Common myeloid progenitor, CD34-positive (primary cell): ENCODE measurements at places on chromosomes 12 and 14.

- no peak for DNase-seq
These were observed 20.7 kb downstream of the KRT76 start for GRCh38 chr12:52756281-52756960.

DNA sequence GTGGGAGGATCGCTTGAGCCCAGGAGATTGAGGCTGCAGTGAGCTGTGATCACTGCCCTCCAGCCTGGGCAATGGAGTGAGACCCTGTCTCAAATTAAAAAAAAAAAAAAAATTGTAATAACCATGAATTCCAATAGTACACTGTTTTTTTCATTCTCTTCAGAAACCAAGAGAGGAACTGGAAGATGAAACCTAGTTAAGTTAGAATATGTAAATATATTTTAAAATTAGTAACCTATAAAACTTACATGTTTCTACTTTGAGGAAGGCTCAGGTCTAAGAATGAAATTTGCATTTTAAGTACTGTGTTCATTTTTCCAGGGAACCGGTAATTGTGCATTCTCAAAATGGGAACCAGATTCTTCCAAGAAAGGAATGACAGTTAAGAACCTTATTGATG, 18.8 kb downstream of the KNTC1 start:
- DNase-seq, result no peak

DNA sequence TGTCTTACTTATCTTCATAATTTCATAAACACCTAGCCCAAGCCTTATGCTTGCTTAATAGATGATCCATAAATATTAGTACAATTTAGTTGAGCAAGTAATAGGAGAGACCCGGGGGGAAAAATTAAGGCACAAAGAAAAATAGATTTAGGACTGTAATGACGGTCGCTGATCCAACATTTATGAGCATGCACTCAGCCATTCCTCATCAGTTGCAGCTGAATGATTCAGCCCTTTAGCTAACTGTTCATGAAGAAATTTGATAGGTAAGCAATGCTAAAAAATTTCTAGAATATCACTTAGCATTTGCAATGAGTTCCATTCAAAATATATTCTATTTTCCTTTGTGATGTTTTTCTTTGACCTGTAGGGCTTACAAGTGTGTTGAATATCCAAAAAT, 163.2 kb downstream of the PTPRO start:
- DNase-seq, result no peak

DNA sequence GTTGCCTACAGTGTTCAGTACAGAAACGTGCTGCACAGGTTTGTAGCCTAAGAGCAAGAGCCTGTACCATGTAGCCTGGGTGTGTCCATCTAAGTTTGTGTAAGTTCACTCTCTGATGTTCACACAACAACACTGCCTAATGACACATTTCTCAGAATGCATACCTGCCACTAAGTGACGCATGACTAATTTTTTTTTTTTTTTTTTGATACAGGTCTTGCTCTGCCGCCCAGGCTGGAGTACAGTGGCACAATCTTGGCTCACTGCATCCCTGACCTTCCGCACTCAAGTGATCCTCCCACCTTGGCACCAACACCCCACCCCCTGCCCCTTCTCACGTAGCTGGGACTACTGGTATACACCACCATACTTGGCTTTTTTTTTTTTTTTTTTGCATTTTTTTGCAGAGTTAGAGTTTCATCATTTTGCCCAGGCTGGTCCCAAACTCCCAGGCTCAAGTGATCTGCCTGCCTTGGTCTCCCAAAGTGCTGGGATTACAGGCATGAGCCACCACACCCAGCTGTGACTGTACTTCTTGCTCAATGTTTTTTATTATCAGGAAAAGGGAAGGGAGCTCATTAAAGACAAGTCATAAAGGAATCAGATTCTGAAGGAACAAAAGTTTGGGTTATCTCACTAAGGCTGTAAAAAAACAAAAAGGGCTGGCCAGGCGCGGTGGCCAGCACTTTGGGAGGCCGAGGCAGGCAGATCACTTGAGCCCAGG, 10.0 kb upstream of the CDC42BPB start:
- DNase-seq, result no peak

DNA sequence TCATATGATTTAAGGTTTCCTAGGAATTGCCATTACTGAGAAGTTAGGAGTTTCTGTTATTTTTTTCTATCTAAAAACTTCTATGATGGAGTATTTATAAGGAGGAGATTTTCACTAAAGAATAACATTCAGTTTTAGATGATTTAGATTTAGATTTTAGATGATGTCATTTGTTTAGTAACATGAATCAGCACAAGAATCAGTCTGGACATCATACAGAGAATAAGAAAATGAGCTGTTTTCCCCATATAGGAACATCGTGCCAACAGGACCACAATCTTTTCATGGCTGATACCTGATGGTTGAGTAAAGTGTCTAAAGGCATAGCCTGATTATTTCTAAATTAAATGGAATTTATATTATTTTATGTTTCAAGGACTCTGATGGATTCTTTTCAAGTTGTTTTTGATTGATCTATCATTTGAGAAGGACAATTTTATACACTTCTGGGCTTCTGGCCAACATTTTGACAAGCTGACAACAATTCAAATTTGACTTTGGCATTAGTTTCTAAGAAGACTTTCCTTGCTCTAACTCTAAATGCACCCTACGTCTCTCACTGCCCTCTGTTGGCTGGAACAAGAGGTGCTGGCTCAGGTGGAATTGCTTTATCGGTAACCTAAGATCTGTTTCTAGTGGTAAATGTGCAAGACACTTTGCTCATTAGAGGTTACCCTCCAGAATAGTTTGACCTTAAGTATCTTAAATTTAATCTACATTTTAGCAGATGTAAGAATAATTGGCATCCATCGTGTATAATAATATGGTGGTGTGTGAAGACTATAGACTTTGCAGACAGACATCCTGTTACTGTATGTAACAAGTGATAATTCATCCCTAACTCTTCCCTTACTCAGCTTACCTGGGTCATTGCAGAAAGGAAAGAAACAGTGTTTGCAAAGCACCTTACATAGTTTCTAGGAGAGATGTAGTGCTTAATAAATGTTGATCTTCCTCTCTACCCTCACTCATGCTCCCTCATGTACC, 42.8 kb upstream of the CPSF6 start:
- DNase-seq, result no peak

- no peak for DNase-seq
These were observed 48.7 kb downstream of the RASSF3 start for GRCh38 chr12:64658892-64659481.

DNA sequence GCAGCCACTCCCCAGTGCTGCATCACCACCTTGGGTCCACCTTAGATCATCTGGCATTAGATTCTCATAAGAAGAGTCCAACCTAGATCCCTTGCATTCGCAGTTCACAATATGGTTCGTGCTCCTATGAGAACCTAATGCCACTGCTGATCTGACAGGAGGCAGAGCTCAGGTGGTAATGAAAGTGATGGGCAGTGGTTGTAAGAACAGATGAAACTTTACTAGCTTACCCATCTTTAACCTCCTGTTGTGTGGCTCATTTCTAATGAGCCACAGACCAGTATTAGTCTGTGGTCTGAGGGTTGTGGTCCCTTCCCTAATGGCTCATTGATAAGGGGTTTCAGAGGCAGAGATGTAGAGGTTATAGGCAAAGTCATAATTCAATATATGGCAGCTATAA, 615.9 kb upstream of the MIS18BP1 start:
- DNase-seq, result no peak

GRCh38 chr12:96157427-96157826, 36.7 kb upstream of the ELK3 start:
- DNase-seq, result no peak

DNA sequence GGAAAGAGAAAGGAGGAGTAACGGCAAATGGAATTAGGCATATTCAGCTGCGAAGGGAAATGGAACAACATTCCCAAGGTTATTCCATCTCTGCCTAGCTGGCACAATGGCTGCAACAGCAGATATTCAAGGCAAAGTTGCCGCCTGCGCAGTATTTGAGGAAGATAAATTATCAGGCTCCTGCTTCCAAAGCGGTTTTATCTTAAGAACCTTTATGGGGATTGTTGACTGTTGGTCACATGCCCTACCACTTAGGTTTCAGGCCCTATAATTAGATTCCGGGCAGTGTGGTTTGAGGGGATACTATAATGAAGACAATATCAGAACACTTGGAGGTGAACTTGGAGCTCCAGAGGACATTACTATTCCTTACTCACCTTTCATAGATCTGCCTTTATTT, 99.7 kb downstream of the FGD4 start:
- DNase-seq, result no peak

GRCh38 chr12:76462668-76463224, 96.8 kb downstream of the OSBPL8 start:
- DNase-seq, result no peak

DNA sequence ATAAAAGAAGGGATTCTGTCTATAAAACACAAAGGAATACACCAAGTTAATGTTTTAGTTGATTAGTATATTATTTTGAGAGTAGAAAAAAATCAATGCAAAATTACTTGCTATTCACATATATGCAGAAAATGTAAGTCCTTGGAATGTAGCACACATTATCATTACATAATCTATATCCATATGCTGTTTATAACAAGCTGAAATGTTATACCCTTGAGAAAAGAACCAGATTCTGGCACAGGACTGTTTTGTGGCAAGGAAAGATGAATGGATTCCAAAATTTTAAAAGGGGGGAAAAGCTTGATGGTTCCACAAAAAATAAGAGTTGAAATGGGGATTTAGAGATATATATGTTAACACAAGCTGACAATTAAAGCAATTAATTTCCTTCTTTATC, 153.6 kb downstream of the MSRB3 start:
- no peak for DNase-seq

GRCh38 chr12:75289753-75290152, 40.4 kb downstream of the CAPS2 start:
- DNase-seq, result peak; percentile 31

GRCh38 chr12:62637679-62638078, 171.1 kb downstream of the MON2 start:
- DNase-seq, result no peak

GRCh38 chr14:51609955-51610283, 41.8 kb upstream of the FRMD6 start:
- DNase-seq, result no peak

GRCh38 chr12:120066341-120066740, 50.2 kb downstream of the RAB35 start:
- DNase-seq, result no peak

DNA sequence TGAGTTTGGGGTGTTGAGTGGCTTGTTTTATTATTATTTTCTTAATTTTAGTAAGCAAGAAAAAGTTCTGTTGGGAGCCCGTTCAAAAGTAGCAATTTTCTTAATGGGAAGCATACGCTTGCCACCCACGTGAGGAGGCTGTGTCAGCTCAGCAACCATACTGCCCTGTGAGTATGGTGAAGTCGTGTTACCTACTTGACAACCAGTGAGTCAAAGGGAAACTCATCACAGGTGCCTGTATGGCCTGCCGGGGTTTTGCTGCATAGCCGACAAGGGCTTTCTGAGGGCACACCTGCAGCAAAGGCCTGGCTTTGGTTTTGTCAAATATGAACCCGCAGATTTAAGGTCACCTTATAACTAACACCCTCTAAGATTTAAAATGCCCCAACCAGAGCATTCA, 31.1 kb downstream of the PITPNM2 start:
- DNase-seq, result no peak

GRCh38 chr12:87405918-87406317, 623.3 kb downstream of the C12orf50 start:
- no peak for DNase-seq

DNA sequence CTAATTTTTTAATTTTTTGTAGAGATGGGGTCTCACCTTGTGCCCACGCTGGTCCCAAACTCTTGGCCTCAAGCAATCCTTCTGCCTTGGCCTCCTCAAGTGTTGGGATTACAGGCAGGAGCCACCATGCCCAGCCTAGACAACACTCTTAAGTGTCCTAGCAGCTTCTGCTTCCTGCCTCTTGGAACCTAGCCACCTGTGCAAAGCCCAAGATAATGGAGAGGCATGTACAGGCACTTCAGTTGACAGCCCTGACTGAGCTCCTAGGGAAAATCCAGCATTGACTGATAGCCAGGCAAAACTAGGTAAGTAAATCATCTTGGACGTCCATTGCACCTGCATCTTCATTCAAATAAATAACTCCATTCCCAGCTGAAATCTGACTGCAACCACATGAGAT, 15.5 kb downstream of the COX14 start:
- no peak for DNase-seq

GRCh38 chr12:49655595-49656236, 32.4 kb downstream of the PRPF40B start:
- no peak for DNase-seq

DNA sequence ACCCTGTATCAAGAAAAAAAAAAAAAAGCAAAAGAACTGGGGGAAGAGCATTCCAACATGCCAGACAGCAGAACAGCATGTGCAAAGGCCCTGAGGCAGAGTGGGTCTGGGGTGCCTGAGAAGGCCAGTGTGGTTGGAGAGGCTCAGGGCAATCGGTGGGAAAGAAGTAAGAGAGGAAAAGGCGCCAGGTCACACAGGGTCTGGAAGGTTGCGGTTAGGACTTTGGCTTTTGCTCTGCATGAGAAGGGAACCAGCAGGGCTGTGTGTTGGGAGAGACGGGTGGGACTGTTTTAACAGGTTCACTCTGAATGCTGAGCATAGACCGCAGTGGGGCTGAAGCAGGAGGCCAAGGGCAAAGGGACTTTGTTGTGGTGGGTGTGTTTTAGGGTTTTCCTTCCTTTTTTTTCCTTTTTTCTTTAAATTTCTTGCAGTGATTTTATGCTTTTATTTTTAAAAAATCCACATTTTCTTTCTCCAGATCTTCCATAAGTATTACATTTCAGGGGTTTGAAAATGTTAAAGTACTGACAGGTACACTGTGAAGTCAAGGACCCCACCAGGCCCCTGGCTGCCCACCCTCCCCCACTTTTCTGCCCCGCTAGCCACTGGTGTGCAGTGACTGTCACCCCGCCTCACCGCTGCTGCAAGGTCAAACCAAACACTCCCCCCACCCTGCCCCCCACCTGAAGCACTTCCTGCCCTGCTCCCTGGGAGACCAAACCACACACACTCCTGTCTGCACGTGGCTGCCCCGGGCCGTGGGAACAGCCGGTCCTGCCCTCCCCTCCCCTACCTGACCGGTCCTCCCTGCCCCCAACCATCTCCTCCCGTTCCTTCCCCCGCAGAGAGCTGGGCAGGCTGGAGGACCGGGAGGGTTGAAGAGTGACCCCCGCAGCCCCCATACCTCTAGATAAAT, 30.0 kb downstream of the DTX1 start:
- DNase-seq, result no peak

DNA sequence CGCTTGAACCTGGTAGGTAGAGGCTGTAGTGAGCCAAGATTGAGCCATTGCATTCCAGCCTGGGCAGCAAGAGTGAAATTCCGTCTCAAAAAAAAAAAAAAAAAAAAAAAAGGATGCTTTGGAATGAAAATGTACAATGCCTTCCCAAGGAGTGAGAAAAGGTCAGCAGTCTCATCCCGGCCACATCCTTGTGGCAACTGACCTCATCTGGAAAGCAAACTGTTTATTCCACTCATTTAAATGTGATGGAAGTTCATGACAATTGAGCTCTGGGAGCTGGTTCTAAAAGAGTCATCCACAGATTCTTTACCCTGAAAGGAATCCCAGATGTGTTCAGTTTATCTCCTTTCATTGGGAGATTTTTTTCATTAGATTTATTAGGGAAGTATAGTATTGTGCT, 19.4 kb upstream of the LIMA1 start:
- no peak for DNase-seq

GRCh38 chr14:49692193-49692757, 645 bp upstream of the KLHDC1 start:
- DNase-seq, result no peak
